ENCODE measurements at places on chromosomes 3 and 15.
A peak's percentile ranks its signal among the peaks of the same experiment; 100 is the strongest.

GRCh38 chr3:190502946-190503345 is 10.9 kb upstream of the IL1RAP start:
- no peak for DNase-seq

DNA sequence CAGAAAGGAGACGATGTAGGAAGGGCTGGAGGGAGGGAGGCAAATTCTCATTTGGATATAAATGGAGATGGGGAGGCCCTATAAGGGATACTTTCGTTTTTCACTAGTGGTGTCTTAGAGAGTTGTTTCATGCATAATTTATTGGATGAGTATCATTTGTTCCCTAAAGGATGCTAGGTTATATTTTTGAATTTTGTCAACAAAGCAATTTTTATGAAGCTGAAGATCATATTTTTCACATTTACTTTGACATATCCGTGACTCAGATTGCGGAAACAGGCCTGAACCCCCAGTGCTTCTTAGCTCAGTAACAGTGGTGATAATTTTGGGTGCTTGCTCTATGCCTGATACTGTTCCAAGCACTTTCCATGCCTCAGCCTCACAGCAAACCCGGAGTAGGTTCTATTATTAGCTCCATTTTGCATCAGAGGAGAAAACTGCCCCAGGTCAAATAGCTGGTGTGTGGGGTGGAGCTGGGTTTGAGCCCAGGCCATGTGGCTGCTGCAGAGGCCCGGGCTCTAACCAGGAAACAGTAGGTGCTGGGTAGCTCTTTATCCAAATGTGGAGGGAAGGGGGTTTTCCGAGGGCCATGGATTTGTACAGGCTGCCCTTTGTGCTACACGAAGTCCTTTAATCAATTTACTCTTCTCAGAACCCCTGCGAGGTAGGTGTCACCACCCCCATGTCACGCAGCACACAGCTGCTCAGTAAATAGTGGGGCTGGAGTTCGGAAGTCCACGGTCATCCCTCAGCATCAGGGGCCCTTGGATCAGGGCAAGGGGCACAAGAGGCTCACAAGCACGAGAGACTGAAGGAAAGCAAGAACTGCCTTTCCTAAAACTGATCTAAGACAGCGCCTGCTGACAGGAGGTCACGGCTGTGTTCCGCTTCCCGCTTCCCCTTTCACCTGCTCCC is 99.1 kb downstream of the SLC49A4 start:
- no peak for DNase-seq

GRCh38 chr3:50272911-50273688 is 4.2 kb downstream of the SEMA3B start:
- peak; percentile 57 for DNase-seq

GRCh38 chr3:107013641-107014040 is 363.6 kb upstream of the CCDC54 start:
- DNase-seq = no peak

DNA sequence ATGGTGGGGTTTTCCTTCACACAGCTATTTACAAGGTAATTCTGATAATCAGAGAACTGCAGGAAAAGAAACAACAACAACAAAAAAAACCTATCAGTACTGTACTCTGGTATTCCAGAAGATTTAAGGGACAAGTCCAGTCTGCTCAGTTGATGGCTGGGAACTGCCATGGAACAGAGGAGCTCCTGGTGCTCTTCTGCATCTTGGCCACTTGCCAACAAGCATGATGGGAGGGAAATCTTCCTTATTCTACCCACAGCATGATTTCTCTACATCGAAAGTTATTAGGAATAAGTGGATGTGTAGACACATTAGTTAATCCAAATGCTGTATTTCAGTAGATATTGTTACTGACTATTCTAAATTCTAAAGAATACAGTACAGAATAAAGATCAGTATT is 51.7 kb downstream of the RASGRP1 start:
- DNase-seq = no peak

- no peak for DNase-seq
These were observed 384.3 kb upstream of the GBE1 start for GRCh38 chr3:82145742-82146141.

GRCh38 chr3:114332342-114333179 is 38.7 kb downstream of the TIGIT start:
- no peak for DNase-seq

DNA sequence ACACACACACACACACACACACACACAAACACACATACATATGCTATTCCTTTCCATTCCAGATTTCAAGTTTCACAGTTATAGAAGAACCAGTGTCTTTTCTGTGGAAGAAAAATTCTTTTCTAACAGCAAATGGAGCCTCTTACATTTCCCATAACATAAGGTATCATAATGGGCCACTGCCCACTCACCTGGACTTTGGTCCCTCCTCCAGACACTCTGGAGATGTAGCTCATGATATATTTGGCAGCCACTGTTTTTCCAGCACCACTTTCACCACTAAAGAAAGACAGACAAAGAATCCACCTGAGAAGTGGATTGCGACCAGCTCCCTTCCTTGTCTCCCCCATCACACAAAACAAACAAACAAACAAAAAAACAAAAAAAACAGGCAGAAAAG is 29.8 kb downstream of the LDHAL6B start:
- no peak for DNase-seq

GRCh38 chr3:182792901-182793662 is at the start of gene ATP11B:
Gene ATP11B, plus strand, starts transcription at chr3:182793504. Its CDS starts 256 bp downstream, at chr3:182793760.
- DNase-seq = peak; percentile 46

GRCh38 chr15:50250760-50251394 is 14.6 kb downstream of the HDC start:
- DNase-seq = no peak

- DNase-seq = no peak
These were observed 202.5 kb upstream of the TLE3 start for GRCh38 chr15:70299931-70300869.

DNA sequence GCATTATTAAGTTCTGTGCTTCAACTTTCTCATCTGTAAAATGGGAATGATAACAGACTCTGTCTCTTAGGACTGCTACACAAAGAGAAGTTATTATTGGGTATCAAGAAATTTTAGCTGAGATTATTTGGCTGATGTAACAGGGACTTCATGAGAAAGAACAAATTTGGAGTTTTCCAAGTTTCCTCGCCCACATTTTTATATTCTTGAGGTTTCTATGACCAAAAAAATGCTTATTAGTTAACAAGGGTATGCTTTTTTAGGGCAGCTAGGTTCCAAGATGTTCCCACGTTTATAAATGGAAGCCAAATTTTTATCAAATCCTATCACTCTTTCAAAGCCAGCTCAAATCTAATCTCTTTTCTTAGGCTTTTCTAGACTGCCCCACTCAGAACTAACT is 50.6 kb upstream of the C3orf80 start:
- no peak for DNase-seq

- DNase-seq = peak; percentile 28
These were observed 436 bp downstream of the ADPGK start for GRCh38 chr15:72783004-72783639.

GRCh38 chr3:113629584-113630421 is 66.6 kb downstream of the USF3 start:
- DNase-seq = no peak

DNA sequence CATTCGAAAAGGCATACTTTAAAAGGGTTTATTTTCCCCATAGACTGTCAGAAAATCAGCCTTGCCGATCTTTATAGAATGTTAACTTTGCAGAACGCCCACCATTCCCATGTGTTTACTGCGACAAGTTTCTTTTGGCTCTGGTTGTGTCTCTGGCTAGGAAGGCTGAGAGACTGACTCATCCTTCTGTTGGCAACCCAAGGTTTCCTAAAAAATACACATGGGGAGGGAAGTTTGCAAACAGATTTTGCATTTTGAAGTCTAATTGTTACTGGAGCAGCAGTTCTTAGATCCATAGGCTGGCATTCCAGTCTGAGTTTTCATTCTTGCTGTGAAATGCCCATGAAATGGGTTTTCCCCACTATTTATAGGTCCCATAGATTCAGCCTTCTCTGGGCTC is 37.9 kb upstream of the MINAR1 start:
- DNase-seq = no peak

DNA sequence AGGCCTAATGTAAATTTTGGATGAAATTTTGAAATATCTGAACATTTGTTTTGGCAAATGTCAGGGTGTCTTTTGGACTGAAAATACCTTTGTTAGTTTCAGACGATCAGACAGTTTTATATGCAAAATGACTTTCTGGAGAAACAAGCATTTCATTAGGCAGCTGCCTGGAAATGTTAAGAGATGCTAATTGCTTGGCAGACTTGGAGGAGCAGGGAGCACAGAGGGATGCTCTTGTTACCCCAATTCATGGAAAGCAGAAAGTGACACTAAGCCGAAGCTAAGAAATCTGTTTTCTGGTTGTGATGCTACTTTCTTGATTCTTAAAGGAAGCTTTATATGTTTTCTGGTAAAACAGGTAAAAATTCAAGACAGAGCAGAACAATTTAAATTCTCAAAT is 204.3 kb upstream of the GBE1 start:
- DNase-seq = no peak

DNA sequence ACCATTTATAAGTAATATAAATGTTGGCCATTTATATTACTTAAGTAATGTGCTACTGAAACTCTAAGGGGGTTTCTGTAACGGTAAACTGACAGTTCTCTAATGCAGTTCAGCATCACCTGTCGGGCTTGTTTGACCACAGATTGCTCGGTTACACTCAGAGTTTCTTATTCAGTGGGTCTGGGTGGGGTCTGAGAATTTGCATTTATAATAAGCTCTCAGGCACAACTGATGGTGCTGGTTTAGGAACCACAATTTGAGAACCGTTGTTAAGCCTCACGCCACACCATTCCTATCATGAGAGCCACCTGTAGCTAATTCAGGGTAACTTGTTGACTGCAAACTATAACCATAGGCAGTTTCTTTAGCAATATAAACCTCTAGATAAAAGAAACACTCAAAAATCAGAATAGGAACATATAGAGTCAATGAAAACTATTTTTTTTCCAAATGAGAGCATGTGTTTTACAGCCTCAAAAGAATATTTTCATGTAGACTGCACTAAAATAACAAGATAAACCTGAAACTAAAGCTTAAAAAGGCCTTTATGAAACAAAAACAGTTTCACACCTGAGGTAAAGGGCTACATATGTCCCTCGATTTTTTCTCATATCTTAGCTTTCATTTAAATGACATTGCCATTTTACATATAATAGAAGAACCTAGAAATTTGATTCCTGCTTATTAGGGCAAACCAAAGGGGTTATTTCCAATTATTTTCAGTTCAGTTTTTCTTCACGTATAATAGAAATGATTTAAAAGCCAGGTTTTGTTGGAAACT is 604.8 kb downstream of the UNC13C start:
- DNase-seq = no peak

DNA sequence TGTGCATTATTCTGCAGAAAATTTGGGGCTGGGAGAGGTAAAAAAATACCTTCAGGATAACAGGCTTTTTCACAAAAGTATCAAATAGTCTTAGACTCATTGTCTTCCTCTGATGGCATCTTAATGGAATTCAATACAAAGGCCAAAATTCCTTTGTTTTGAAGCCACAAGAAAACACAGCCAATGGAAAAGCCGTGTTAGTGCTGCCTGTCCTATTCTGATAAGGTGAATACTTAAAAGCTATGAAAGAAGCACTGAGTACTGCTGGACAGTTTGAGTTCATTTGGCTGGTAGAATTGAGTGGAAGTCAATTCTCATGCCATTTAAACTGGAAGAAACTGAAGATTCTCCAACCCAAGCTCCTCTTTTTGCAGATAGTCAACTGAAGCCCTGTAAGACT is 395.3 kb upstream of the TPRG1 start:
- DNase-seq = peak; percentile 66

DNA sequence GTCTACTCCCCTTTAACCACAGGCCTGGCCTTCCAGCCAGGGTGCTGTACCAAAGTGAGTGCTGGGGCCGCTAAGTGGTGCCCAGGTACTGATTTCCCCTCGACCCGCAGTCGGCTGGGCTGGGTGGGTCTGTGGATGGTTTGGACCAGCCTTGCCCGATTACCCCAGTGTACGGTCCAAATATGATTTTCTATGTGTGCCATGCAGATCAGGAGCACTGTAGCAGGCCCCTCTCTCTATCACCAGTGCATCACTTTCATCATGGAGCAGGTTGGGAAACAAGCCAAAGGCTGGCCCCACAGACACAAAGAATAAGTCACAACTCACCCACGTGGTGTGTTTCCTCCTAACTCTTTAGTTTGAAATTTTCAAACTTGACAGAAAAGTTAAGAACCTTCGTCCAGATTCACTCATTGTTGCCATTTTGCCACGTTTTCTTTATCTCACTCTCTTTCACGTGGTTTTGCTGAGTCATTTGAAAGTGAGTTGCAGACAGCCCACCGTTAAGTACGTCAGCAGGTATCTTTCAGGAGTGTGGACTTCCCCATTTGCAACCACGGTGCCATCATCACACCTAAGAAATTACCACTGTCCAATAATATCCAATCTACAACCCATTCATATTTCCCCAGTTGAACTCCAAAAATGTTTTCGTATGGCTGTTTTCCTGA is 37.0 kb downstream of the ZNF710 start:
- DNase-seq = no peak

DNA sequence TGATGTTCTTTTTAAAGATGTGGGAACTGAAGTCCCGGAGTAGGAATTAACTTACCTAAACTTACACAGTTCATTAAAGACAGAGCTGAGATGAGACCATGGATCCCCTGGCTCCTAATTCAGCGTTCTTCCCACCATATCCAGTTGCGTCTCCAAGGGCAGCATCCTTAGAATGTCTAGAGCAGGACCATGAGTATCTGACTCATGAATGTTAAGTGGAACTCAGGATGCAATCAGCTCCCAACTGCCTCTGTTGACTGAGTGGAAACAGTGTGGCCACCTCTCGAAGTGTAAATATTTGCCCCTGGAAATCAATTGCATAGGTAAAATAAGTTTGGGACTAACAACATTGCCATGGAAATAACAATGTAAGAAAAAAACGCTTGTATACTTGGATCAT is 2.5 kb downstream of the SNTN start:
- DNase-seq = no peak

- DNase-seq = no peak
These were observed 114.0 kb downstream of the OCA2 start for GRCh38 chr15:27985099-27985498.

GRCh38 chr15:87609474-87609873 is 647.1 kb downstream of the NTRK3 start:
- peak; percentile 75 for DNase-seq

DNA sequence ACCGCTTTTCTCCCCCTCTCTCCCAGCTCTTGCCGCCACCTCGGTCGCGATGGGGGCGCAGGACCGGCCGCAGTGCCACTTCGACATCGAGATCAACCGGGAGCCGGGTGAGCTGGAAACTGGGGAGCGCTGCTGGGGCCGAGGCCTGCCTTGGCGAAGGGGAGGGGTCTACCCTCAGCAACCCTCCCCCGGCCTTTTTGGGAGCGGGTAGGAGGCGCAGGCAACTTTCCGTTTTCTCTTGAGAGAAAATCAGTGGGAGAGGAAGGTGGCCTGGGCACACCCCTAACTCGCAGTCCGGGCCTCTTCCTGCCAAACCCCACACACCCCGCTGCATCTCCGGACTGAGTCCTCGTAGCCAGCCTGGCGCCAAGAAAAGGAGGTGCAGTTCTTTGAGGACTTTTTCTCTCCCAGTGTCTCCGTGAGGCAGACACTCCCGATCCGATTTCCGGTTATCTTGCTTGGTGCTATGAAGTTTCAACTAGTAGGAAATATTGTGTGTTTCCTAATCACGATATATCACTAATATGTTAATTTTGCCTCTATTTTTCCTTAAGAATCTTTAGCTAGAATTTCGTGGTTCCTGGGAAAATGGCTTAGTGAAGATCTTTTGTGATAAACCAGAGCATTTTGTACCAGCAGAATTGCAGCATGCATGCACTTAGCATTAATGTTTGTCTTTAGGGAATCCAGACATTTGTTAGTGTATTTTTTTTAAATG is 631 bp downstream of the NKTR start:
- peak; percentile 77 for DNase-seq

- DNase-seq = no peak
These were observed 91.0 kb upstream of the SLC6A11 start for GRCh38 chr3:10725067-10725466.

All from LHCN-M2 (cell line).